PC-9 (cell line): ENCODE measurements at places on chromosomes 4 and X.

GRCh38 chrX:153523269-153523668 is 5.8 kb downstream of the ATP2B3 start:
- DNase-seq, result no peak

GRCh38 chr4:157220371-157220881 is at the start of gene GRIA2:
Gene GRIA2, plus strand, starts transcription at chr4:157220728. Its CDS starts 315 bp downstream, at chr4:157221043.
- no peak for DNase-seq

GRCh38 chr4:7463566-7464258 is 29.0 kb upstream of the PSAPL1 start:
- no peak for DNase-seq

GRCh38 chr4:712916-713632 is 7.4 kb downstream of the PCGF3 start:
- DNase-seq, result no peak

DNA sequence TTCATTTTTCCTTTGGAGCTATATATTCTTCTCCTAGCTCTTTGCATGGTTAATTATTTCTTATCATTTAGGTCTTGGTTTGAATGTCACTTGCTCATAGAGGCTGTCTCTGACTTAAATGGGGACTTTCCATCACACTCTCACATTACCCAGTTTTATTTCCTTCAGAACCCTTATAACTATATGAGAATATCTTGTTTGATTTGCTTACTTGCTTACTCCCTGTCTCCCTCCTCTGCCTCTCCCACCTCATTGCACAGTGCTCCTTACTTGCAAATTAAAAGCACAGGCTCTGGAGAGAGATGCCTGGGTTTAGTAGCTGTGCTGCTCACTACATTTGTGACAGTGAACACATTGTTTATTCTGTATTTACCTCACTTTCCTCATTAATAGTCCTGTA is 174.6 kb downstream of the SOWAHB start:
- DNase-seq, result no peak

- DNase-seq, result no peak
Observed at GRCh38 chrX:130789793-130790192, 113.2 kb downstream of the ENOX2 start.

- no peak for DNase-seq
Observed at GRCh38 chrX:1767026-1767425, 152.2 kb downstream of the ASMT start.
